ENCODE measurements at places on chromosomes 3 and 15.

DNA sequence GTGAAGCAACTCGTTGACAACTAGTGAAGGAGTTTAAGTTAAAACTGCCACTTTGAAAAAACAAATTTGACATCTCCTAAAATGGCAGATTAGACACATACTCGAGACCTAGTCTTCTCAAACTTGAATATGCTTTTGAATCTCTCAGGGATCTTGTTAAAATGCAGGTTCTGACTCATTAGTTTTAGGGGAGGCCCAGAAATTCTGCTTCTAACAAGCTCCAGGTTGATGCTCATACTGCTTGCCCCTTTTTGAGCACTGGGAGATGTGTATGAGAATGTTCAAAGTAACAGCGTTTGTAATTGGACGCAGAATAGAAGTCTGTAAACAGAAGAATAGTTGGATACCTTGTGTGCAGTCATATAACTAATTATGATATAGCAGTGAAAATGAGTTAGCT, 1.6 kb downstream of the C3orf38 start:
- DNase-seq, result no peak

GRCh38 chr3:119657887-119658702, 2.3 kb downstream of the POPDC2 start:
- DNase-seq, result no peak

- DNase-seq, result no peak
Observed at GRCh38 chr3:41346698-41347270, 147.5 kb downstream of the CTNNB1 start.

DNA sequence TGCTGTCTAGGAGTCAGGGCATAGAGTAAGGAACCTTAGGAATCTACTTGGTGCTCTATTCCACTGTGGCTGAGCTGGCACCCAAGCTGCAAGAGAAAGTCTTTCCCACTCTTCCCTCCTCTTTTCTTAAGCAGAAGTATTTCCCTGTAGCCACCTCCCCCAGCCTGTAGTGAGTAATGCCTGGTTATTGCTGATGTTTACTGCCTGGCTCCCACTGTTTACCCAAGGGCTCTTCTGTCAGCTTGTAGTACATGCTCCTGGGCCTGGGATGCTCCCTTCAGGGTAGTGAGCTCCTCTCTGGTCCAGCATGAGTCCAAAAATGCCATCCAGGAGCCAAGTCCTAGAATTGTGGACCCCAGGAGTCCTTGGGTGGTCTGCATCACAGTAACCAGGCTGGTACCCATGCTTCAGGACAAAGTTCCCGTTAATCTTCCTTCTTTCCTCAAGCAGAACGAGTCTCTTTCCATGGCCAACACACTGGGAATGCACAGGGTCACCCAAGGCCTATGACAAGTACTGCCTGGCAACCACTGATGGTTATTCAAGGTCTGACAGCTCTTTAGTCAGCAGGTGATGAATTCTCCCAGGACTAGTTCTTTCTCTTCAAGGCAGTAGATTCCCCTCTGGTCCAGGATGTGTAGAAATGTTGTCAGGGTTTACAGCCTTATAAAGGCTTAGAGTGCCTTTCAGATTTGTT, 17.6 kb downstream of the GALK2 start:
- DNase-seq, result no peak

DNA sequence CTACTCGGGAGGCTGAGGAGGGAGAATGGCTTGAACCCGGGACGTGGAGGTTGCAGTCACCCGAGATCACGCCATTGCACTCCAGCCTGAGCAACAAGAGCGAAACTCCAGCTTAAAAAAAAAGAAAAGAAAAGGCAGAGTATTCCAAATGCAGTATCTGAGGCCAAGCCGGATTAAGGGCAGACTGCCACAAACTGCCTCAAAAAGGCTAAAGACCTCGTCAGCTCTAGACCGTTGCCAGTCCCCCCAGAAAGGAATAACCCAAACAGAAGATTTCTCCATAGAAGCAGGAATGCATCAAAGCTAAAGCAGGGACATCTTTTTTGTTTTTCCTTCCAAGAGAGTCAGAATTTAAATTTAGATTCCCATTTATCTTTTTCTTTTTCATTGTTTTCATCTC, 72.9 kb downstream of the TM4SF4 start:
- DNase-seq, result no peak

DNA sequence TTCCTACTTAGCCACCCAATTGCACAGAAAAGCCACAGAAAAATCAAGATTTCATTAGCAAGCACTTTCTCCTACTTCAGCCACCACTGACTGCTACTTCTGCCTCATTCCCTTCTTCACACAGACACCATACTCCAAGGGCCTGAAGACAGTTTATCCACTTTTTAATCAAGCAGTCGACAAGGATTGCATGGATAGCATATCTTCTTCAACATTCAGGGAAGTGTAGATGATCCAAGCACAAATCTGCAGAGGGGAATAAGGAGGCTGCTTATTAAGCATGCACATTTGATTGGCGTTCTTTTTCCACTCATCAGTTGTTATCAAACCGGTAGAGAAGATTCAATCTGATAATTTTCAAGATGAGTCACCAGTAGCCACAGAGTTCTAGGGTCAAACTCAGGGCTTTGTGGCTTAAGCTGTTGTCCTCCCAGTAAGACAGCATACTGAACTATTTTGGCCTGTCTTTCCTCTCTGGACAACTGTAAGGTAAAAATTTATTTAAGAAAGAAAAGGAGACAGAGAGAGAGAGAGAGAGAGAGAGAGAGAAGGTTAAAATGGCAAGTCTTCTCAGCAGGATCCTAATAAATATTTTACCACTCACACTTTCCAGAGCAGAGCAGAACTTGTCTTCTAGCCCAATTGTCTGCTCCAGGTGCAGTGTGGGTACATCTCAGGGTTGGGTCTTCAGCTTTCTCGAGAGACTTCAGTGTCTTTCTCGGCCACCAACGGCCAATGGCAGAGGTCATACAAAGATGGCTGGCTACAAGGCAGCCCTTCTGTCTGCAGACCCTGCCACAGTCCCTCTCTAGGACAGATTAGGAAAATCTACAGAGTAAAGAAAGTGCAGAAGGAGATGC, 80.6 kb upstream of the BHLHE40 start:
- no peak for DNase-seq

- DNase-seq, result no peak
Observed at GRCh38 chr15:55990998-55991397, 2.4 kb downstream of the NEDD4 start.

DNA sequence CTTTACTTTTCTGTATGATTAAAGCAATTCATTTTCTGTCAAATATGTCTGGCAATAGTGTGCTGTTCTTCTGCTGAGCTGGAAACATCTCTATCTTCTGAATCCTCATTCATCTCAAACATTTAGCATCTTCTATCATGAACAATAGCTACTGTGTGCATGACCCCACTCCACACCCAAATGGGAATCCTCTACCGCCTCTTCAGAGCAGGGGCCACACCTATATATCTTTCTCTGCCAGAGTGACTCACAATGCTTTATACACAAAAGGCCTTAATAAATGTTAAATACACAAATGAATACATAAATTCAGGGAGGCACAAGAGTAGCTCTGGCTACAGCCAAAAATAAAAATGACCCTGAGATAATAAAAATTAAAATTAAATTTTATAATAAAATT, 8.0 kb downstream of the ALDH1A2 start:
- no peak for DNase-seq

DNA sequence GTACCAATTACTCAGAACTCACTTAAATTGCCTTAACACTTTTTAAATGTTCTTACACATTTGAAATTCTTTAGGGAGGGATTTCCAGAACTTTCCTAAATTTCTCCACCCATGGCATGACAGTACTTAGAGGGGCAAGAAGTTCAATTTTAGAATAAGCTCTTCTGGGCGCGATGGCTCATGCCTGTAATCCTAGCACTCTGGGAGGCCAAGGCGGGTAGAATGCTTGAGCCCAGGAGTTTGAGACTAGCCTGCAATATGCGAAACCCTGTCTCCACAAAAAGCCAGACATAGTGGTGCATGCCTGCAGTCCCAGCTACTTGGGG, 10.6 kb downstream of the FAM131A start:
- DNase-seq, result no peak

DNA sequence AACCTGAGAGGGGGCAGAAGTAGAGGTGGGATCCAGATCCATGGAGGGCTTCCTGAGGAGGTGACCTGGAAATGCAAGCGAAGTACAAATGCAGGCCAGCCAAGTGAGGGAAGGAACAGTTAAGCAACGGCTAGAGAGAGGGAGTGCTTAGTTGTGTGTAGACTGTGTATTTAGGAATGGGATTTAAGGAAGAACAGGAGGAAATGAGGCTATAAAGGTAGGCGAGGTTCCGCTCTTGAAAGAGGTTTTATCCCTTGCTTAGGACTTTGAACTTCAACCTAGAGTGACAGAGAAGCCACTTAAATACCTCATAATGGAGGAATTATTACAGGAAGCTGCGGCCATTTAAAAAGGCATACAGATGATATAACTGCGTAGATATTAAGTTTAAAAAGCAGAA, 295.1 kb downstream of the THSD4 start:
- DNase-seq, result no peak

DNA sequence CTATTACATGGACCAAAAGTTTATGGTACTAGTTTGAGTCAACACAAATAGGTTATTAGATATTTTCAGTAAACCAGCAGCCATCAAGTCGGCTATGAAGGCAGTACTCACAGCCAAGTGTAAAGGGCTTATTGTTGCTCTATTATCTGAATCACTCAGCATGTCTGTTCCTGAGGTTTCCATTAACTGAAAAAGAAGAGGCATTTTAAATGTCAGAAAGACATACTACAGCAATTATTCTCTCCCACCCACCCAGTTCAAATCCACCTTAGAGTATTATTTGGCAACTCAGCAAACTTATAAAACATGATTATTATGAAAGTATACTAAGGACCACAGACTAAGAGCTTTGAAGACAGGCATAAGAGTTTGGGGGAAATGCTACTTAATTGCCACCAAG, 93.1 kb downstream of the BTD start:
- DNase-seq, result no peak

DNA sequence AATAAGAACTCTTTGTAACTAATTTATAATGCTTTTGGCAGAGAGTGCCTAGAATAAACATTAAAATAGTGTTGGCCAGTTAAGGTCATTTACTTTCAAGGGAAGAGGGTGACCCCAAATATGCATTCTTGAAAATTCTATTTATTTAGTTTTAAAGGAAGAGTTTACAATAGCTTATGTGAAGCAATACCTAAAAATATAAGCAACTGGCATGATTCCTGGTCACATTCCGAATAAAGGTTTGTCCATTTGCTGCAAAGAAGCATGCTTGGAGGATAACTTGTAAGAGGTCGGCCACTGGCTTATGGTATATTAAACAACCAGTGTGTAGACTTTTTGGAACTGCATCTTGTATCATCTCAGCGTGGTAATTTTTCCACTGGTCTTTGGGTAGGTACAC, 10.2 kb downstream of the MITF start:
- no peak for DNase-seq

DNA sequence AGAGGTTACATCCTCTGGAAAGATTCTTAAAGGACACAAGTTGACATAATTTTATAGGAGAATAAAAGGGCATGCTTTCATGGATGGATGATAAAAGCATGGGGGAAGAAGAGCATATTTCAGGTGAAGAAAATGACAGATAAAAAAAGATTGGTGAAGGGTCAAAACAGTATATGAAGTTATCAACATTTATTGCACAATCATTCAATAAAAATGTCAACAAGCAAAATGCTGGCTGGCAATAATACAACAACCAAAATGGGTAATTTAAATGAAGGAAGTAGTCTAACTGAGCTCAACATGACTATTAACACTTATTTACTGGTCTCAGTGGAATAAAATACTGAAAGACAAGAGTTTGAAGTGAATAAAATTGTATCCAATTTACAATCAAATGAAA, 696.7 kb downstream of the SQOR start:
- no peak for DNase-seq

GRCh38 chr3:138732456-138732855, 102.3 kb downstream of the PIK3CB start:
- DNase-seq, result no peak

DNA sequence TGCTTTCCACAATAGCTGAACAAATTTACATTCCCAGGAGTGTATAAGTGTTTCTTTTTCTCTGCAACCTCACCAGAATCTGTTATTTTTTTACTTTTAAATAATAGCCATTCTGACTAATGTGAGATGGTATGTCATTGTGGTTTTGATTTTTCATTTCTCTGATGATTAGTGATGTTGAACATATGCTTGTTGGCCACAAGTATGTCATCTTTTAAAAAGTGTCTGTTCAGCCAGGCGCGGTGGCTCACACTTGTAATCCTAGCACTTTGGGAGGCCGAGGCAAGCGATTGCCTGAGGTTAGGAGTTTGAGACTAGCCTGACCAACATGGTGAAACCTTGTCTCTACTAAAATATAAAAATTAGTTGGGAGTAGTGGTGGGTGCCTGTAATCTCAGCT, 619.3 kb downstream of the SI start:
- no peak for DNase-seq

DNA sequence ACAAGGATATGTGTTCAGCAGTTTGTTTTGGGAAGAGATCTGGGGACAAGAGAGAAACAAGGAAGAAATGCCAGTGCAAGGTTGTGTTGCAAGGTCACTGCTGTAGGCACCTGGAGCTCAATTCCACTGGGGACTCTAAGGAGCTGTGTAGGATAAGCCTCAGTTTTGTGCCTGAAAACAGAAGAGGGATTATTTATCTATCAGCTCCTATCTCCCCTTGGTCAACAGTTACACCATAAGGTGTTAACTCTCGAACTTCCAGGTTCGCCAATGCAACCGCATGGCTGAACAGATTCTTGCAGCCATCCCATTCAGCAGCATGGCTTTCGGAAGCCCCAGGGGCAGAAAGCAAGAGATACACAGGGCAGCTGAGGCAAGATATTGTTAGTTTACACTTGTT, 41.6 kb upstream of the CNOT10 start:
- no peak for DNase-seq

DNA sequence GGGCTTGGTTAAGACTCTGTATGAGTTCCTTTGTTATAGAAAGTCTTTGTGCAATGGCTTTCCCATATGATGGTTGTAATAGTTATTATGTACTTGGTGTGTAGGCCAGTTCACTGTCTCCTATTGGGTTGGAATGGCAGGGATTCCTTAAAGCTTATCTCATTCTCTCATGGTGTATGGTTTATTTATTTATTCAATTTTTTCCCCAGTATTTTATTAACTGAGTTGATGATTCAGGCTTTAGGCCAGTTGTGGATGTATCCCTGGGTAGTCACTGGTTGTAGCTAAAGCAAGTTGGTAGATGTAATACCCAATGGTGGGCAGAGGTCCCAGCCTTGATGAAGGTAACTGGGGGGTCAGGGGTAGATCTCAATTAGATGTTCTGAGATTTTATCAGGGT, 349.4 kb downstream of the DOCK3 start:
- no peak for DNase-seq

DNA sequence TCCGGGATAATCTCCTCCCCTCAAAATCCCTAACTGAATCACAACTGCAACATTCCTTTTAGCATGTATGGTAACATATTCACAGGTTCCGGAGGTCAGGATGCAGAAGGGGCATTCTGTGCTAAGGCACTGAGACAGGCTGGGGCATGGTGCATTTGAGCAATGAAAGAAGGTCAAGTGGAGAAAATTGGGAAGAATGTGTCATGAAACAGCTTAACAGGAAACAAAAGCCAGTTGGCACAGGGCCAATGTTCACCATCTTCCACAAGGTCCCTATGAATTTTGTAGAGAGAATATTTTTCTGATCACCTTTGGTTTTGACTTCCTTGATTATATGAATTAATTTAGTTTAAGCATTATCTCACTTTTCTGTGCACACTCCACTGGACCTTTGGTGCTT, 587.7 kb upstream of the NR2F2 start:
- no peak for DNase-seq
